CD8-positive, alpha-beta memory T cell (primary cell): ENCODE measurements at places on chromosomes 13 and 19. TPM values are rescaled to one million over a fixed set of nuclear protein-coding genes. Genes with fewer than 3 reads are reported as not detected.

The CABP5 gene
- not detected for polyA plus RNA-seq

- no peak for DNase-seq
Measured at GRCh38 chr19:2974342-2975041, 2.9 kb upstream of the TLE6 start.

GRCh38 chr19:21022996-21023395 is 2.5 kb downstream of the ZNF430 start:
- no peak for DNase-seq

GRCh38 chr13:96075953-96076543 is 13.9 kb upstream of the HS6ST3 start:
- no peak for DNase-seq

- peak; percentile 32 for DNase-seq
Measured at GRCh38 chr19:19866611-19867248, 1.0 kb downstream of the ZNF253 start.

GRCh38 chr19:53980539-53981375 is 10.7 kb upstream of the CACNG6 start:
- DNase-seq: no peak

DNA sequence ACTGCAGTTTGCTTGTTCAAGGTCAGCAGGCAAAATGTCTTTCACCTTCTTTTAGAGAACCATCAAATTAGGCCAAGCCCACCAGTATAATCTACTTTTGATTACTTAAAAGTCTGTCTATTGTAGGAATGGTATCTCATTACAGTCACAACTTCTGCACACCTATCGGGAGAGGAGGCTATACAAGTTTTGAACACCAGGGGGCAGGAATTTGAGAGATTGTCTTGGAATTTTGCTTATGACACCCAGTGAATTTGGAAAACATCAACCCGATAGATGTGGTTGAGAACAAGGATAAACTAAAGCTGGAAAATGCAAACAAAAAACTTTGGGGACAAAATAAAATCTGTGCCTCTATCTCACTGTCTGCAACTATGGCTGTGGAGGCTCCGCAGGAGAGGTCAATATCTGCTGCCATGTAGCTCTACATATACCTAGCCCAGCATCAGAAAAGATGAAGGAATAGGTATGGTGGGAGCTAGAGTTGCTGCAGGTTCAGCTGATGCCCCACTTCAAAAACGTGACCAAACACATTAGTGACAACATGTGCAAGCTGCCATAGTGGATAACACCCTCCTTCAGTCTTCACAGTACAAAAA is 1299.2 kb upstream of the SPRY2 start:
- DNase-seq: no peak
